Activated CD8-positive, alpha-beta T cell treated with anti-CD3 and anti-CD28 coated beads, Interleukin-2, amount 10 ng/mL, durations not matched to agents 7 days and 5 days (primary cell): ENCODE measurements at places on chromosomes 1 and 21. TPM values are rescaled to one million over a fixed set of nuclear protein-coding genes. Genes with fewer than 3 reads are reported as not detected.

TIAM1 gene
- total RNA-seq = 41.5 TPM

TTC24 gene
- total RNA-seq = 19.7 TPM

FCRL5 gene
- total RNA-seq = 0.11 TPM

ADAR gene
- total RNA-seq = 317 TPM

CACNA1S gene
- not detected for total RNA-seq

DMBX1 gene
- total RNA-seq = not detected

CYP4Z1 gene
- not detected for total RNA-seq

HNRNPCL2 gene
- not detected for total RNA-seq

FCER1G gene
- 12.0 TPM for total RNA-seq

POGK gene
- 39.8 TPM for total RNA-seq

UBXN10 gene
- total RNA-seq = 0.29 TPM

LCE3E gene
- not detected for total RNA-seq

CACNA1E gene
- not detected for total RNA-seq

KCNAB2 gene
- total RNA-seq = 360 TPM

MNDA gene
- total RNA-seq = not detected

CLDN19 gene
- total RNA-seq = not detected

GJA4 gene
- total RNA-seq = not detected

CNTN2 gene
- total RNA-seq = not detected

KIF2C gene
- total RNA-seq = 126 TPM

OXCT2 gene
- total RNA-seq = 0.47 TPM

FNBP1L gene
- 0.10 TPM for total RNA-seq

S100A2 gene
- total RNA-seq = not detected

CCDC17 gene
- total RNA-seq = 2.5 TPM

MYOG gene
- total RNA-seq = not detected

ANKRD34A gene
- 1.8 TPM for total RNA-seq

TRAF3IP3 gene
- 319 TPM for total RNA-seq

ATG4C gene
- 10.0 TPM for total RNA-seq

SYT2 gene
- total RNA-seq = not detected

CELA2A gene
- not detected for total RNA-seq

CYP4A22 gene
- not detected for total RNA-seq

MYCL gene
- not detected for total RNA-seq

LRRC39 gene
- 0.45 TPM for total RNA-seq

AURKAIP1 gene
- 120 TPM for total RNA-seq

PGLYRP4 gene
- not detected for total RNA-seq

HHAT gene
- total RNA-seq = 0.71 TPM

RNU1-3 gene
- total RNA-seq = 1,730 TPM

CAP1 gene
- 847 TPM for total RNA-seq

CNR2 gene
- total RNA-seq = 3.4 TPM

TTLL10 gene
- 0.90 TPM for total RNA-seq

SAMD11 gene
- total RNA-seq = not detected

BLACAT1 gene
- 0.16 TPM for total RNA-seq

LHX8 gene
- total RNA-seq = not detected

SELP gene
- 0.13 TPM for total RNA-seq

S100A1 gene
- not detected for total RNA-seq
